ENCODE measurements at places on chromosomes 5 and 9.

DNA sequence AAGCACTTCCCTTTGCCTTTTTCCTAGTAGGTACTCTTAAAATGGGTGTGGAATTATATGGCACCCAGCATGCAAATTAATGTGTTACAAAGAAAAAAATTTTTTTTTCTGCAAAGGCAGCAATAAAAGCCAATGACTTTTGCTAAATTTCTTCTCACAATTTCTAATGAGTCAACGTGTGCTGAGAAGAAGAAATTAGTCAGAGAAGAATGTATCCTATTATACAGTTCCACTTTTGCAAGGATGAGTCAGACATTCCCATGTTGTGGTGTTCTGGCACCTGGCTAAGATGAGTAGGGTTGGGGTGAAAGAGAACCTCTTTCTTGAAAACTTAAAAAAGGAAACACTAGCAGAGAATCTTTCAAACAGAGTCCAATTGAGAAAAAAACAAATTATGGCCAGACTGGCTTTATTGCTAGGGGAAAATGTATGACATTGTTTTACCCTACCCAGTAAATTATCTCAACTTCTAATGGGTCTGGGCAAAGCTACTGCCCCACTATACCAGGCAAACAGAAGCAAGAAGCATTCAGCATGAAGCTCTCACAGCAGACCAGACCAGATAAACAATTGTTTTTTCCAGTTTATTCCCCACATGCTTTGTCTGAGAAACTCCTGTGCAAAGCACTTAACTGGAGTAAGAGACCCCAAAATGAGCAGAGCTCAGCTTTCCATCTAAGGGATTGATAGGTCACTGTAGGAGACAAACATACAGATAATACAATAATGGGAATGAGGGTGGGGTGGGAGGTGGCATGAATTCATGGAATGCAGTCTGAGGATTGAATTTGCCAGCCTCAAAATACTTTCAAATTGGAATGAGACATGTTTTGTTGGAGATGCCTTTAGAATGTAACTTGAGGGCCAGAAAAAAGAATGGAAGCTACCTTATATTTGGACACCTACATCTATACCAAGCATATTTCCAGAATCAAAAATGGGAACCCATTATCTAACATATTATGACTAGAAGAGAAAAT lies 220.8 kb upstream of the RFX3 start:
- DNase-seq = no peak

DNA sequence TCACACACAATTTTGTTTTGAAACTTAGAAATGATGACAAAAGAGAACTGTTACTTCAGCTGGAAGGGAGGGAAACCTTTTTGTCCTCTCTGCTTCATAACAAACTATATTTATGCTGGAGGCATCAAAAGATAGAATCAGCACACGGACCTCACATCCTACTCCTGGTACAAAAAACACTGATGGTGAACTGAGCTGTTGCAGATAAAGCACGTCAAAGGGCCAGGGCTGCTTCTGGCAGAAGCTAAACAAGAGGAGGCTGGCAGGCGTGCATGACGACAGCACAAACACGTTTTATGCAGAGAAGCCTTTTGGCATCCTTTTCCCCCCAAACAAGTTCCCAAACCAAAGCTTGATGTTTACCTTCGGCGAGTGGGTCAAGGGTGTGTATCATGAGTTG lies 169.6 kb downstream of the SLC24A2 start:
- DNase-seq = no peak

DNA sequence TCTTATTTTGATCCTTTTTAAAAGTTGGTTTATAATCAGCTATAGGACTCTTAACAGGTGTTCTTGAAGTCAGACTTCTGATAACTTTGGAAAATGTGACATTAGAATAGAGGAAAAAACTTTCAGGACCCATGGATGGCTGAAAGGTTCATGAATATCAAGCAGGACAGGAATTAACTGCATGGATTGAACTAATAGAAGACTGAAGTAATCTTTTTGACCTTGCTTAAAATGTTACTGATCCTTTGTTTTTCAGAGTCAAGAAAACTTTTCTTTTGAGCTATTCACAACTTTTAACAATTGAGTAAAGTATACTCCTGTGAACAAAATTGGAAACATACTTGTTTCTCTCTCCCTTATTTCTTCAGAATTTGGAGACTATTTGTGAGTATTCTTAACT lies 79.2 kb downstream of the PLK2 start:
- DNase-seq = no peak

DNA sequence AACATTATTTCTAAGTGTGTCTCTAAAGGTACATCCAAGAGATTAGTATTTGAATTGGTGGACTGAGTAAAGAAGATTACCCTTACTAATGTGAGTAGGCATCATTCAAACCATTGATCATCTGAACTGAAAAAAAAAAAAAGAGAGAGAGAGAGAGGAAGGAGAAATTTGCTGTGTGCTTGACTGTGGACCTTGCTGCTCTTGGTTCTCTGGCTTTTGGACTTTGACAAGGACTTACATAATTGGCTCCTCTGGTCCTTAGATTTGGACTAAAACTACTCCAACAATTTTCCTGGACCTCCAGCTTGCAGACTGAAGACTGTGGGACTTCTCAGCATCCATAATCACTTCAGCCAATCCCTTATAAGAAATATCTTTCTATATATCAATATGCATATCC lies 1091.9 kb upstream of the EDIL3 start:
- DNase-seq = no peak

DNA sequence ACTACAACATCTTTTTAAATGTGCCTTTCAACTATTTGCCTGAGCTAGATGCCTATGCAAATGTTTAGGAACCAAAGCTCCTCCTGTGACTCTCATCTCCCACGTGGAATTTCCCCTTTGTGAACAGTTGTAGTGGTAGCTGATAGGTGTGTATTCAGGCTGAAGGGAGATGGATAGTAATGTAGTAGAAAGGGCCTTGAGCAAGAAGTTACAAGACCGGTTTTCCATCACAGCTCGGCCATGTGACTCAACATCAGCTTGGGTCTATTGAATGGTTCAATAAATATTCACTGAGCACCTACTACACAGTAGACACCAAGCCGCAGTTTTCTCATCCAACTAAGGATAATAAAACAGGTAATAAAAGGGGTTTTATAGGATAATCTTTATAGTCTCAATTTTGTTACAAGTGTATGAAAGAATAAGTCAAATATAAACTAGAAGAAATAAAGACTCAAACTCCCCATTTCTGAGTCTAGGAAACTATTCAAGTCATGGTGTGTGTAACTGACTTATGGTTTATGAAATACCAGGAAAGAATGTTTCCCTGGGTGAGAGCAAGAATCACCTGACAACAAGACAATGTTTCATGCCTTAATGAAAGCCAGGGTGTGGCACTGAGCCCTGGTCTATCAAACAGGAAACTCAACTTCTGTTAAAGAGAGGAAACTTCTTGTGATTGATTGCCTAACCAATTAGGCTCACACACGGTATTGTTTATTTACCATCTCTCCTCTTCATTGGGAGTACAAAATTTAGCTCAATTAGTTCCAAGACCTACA lies 187.1 kb upstream of the SPEF2 start:
- no peak for DNase-seq

GRCh38 chr9:124797343-124798103 lies 20.6 kb downstream of the OLFML2A start:
- no peak for DNase-seq

- DNase-seq = no peak
Measured at GRCh38 chr9:85040821-85041465, 371.4 kb downstream of the NTRK2 start.

GRCh38 chr5:179131886-179132585 lies 71.9 kb downstream of the ZNF354C start:
- no peak for DNase-seq

GRCh38 chr5:113022661-113023060 lies 46.1 kb downstream of the DCP2 start:
- no peak for DNase-seq

DNA sequence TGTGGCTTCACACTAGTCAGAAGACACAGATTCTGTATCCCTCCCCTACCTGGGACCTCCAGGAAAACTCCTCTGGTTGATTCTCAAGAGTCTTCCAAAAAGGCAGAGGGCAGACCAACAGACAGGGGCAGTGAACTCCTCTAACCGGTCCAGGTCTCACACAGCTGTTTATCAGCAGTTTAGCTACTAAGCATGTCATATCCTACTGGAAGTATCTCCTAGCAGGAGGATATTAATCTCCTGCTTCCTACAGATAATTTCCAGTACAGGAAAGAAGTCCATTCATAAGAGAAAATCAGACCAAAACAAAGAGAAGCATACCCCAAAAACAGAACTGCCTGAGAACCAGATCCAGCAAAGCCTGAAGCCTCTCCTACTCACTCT lies 64.3 kb downstream of the DTWD2 start:
- DNase-seq = no peak

DNA sequence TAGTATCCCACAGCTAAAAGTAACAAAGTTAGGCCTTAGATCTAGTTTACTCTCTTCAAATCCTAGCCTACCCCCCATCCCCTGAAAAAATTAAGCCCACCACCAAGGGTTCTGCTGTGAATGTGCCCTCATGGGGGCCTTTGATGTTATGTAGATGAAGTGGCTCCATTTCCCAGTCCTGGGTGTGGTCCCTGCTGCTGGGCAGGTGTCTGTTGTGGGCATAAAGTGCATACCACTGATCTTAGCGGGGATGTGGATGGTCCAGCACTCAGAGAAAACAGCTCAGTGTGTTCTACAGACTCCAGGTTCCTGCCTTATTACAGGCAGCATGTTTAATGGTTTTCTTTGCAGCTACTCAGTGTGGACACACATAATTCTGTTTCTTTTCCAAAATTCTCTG lies 1.9 kb downstream of the PCBD2 start:
- no peak for DNase-seq

GRCh38 chr5:179182601-179183000 lies 122.4 kb downstream of the ZNF354C start:
- DNase-seq = no peak

DNA sequence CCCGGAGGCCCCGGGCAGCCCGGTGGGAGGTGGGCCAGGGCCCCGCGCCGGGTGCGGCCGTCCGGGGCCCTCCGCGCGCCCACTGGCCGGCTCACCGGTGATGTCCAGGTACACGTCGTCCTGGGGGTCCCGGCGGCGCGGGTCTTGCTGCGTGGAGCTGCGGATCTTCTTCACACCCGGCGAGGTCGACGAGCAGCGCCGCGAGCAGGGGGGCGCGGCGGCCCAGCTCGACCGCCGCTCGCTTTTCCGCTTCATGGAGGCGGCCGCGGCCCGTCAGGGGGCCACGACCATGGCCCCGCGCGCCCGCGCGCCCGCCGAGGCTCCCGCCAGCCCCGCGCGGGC lies 548 bp downstream of the CDC14B start:
- no peak for DNase-seq

GRCh38 chr9:21933865-21934264 lies 60.3 kb downstream of the CDKN2A start:
- DNase-seq = no peak

DNA sequence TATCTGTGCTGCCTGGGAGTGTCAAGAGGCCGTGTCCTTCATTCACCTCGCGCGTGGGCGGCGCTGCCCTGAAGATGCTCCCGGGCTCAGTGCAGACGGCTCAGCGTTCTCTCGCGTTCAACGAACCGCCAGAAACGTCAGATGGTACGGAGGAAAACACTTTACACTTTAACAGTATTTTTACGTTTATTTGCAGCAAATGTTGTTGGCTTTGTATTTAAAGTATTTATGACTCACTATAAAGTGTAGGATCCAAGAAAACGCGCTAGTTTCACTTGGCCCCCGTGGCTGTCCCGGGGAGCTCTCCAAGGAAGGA lies 544 bp upstream of the ERCC6L2 start:
- DNase-seq = no peak

DNA sequence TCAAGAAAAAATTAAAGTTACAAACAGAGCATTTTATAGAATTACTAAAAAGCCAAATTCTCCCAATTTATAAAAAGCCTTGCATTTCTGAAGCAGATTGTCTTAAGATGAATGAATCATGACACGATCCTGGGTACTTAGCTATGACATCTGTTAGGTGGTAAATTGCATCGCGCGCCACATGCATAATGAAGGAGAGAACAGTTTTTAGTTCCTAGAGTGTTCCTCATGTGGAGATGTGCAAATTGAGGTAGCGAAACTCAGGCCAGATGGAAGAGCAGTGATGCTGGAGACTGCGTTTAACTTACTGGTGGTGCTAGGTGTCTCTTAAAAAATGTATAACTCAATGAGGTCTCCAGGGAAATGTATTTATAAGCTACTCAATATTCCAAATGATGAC lies 516.1 kb downstream of the EFNA5 start:
- DNase-seq = no peak

GRCh38 chr5:64629841-64630240 lies 60.5 kb upstream of the SHISAL2B start:
- DNase-seq = no peak

DNA sequence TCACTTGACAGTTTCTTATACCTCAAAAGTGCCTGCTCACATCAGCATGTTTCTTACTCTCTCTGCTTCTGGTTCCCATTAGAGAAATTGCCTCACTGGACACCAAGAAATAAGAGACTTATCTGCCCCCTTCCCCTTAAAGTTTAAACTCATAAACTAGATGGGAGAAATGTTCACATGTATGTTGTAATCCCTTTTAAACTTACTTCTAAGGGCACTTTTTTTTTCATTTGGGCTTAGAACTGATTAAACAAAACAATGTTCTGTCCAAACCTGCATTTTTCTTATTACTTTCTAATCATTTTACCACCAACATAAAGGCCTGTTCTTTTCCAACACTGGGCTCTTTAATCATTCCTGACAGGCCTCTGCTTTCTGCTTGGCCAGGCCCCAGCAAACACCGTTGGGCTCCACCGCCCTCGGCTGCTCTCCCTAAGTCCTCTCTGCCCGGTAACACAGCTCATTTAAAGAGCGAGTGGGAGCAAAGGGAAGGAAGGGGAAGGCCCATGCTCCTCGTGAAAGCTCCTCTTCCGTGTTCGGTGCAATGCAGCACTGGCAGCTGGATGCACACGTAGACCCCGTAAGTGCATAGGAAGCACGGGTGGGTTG lies 53.4 kb downstream of the ROR2 start:
- no peak for DNase-seq

DNA sequence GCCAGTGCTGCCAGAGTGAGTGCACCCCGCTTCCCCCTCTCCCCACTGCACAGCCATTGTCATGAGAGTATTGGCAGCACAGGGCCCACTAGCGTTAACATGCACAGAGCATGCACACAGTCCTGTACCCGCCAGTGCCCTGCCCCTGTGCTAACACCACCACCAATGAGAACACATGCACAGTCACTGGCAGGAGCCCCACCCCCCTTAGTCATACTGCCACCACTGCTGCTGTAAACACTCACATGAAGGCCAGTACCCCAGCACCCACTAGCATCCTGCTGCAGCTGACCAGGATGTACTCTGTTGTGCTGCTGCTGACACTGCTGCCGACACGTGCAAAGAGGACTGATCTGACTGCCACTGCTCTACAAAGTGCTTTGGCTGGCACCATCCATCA lies 19.5 kb upstream of the RANBP6 start:
- DNase-seq = no peak

- DNase-seq = peak; percentile 18
Measured at GRCh38 chr5:180868960-180869359, 7.9 kb upstream of the ZFP62 start.

Measured in NCI-H187 treated with DMSO at 0.1 percent for 48 hours (cell line).